Naive thymus-derived CD4-positive, alpha-beta T cell (primary cell): ENCODE measurements at places on chromosomes 1 and 21. TPM values are rescaled to one million over a fixed set of nuclear protein-coding genes. Genes with fewer than 3 reads are reported as not detected.

The CXADR gene
- 2.4 TPM for polyA plus RNA-seq

The LRRC38 gene
- polyA plus RNA-seq = not detected

The PTGER3 gene
- 0.07 TPM for polyA plus RNA-seq

The ANP32E gene
- polyA plus RNA-seq = 56.4 TPM

The KRTAP13-2 gene
- polyA plus RNA-seq = not detected

The CHIA gene
- not detected for polyA plus RNA-seq

The ITSN1 gene
- polyA plus RNA-seq = 1.2 TPM

The OR2T29 gene
- not detected for polyA plus RNA-seq

The REG4 gene
- 9.8 TPM for polyA plus RNA-seq

The LHX4 gene
- 0.24 TPM for polyA plus RNA-seq

The C1orf167 gene
- polyA plus RNA-seq = 0.45 TPM

The GSTM1 gene
- polyA plus RNA-seq = 62.4 TPM

The BLZF1 gene
- polyA plus RNA-seq = 12.1 TPM

The SEMA4A gene
- polyA plus RNA-seq = 0.06 TPM

The IL22RA1 gene
- polyA plus RNA-seq = not detected

The FAM43B gene
- not detected for polyA plus RNA-seq

The DNAH14 gene
- polyA plus RNA-seq = not detected

The SERTAD4 gene
- not detected for polyA plus RNA-seq

The IL10 gene
- polyA plus RNA-seq = not detected

The ZNF683 gene
- not detected for polyA plus RNA-seq

The XCL2 gene
- 0.61 TPM for polyA plus RNA-seq

The CASZ1 gene
- 0.33 TPM for polyA plus RNA-seq

The FCRLB gene
- 0.79 TPM for polyA plus RNA-seq

The IFI44L gene
- 4.7 TPM for polyA plus RNA-seq

The COL24A1 gene
- polyA plus RNA-seq = not detected

The PCBP3 gene
- 1.6 TPM for polyA plus RNA-seq

The HMGCS2 gene
- polyA plus RNA-seq = not detected

The VHLL gene
- not detected for polyA plus RNA-seq

The CLCA1 gene
- polyA plus RNA-seq = not detected

The FAM177B gene
- polyA plus RNA-seq = not detected

The HRNR gene
- polyA plus RNA-seq = not detected

The GJB3 gene
- not detected for polyA plus RNA-seq

The KIF26B gene
- polyA plus RNA-seq = 0.06 TPM

The TEX38 gene
- not detected for polyA plus RNA-seq

The GUCA2A gene
- polyA plus RNA-seq = not detected

The SYPL2 gene
- not detected for polyA plus RNA-seq

The PRR9 gene
- polyA plus RNA-seq = not detected

The ELF3 gene
- polyA plus RNA-seq = 0.29 TPM

The RPTN gene
- polyA plus RNA-seq = not detected

The PARP1 gene
- 85.6 TPM for polyA plus RNA-seq

The TENT5C gene
- polyA plus RNA-seq = 0.91 TPM

The KDM5B gene
- polyA plus RNA-seq = 18.3 TPM

The TTLL7 gene
- polyA plus RNA-seq = not detected

The SLAMF6 gene
- 62.6 TPM for polyA plus RNA-seq

The MRAP gene
- not detected for polyA plus RNA-seq

The C4BPA gene
- not detected for polyA plus RNA-seq

The AGMAT gene
- 16.9 TPM for polyA plus RNA-seq

The RHEX gene
- not detected for polyA plus RNA-seq

The CD34 gene
- polyA plus RNA-seq = not detected

The DYNLT5 gene
- not detected for polyA plus RNA-seq

The SPRR5 gene
- polyA plus RNA-seq = not detected

The IER5 gene
- polyA plus RNA-seq = 2.1 TPM

The GPR157 gene
- 2.0 TPM for polyA plus RNA-seq

The SKI gene
- polyA plus RNA-seq = 0.92 TPM

The KRTAP12-3 gene
- not detected for polyA plus RNA-seq
